ENCODE measurements at places on chromosomes 2 and 18. TPM values are rescaled to one million over a fixed set of nuclear protein-coding genes. Genes with fewer than 3 reads are reported as not detected.

CCDC178 gene
- not detected for polyA plus RNA-seq

GALNT14 gene
- not detected for polyA plus RNA-seq

- no peak for DNase-seq
Measured at GRCh38 chr2:212683346-212684097, 144.9 kb upstream of the ERBB4 start.

- DNase-seq: no peak
Measured at GRCh38 chr2:31109633-31110192, 28.5 kb downstream of the GALNT14 start.
